SW 1271 (cell line): ENCODE measurements at places on chromosomes 11 and 22.

- no peak for DNase-seq
Measured at GRCh38 chr11:128575961-128576350, 11.4 kb downstream of the ETS1 start.

DNA sequence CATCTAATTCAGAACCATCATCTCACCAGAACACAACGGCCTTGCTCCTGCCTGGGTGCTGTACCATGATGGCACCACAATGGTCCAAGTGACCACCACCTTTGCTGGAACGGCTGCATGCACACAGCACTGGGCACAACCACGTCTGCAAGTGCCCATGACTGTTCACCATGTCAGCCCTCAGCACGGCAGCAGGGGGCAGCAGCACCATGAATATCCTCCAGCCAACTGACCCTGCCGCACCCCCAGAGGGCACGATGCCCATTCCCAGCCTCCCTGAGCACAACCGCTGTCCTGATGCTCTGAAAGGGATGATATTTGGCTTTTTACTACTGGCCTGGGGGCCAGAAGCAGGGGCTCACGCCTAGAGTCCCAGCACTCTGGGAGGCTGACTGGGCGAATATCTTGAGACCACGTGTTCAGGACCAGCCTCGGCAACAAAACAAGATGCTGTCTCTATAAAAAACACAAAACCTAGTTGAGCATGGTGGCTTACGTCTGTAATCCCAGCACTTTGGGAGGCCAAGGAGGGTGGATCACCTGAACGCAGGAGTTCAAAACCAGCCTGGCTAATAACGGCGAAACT, 25.7 kb downstream of the DRD4 start:
- peak; percentile 13 for DNase-seq

DNA sequence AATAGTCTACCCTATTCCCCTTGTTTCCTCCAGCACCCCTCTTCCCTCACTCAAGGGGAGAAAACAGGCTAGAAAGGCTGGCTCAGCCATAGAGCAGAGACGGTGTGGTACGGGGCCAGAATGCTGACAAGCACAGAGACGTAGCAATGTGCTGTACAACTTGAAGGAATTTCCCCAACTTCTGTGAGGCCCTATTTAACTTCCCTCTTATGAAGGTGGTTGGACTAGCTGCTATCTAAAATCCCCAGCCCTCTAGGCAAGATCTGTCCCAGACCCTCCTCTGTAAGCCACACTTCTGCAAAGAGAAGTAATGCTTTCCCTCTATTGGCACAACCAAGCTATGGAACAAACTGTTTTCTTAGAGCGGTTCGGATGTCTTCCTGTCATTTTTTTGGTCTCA, 37.8 kb downstream of the PLEKHA7 start:
- no peak for DNase-seq

DNA sequence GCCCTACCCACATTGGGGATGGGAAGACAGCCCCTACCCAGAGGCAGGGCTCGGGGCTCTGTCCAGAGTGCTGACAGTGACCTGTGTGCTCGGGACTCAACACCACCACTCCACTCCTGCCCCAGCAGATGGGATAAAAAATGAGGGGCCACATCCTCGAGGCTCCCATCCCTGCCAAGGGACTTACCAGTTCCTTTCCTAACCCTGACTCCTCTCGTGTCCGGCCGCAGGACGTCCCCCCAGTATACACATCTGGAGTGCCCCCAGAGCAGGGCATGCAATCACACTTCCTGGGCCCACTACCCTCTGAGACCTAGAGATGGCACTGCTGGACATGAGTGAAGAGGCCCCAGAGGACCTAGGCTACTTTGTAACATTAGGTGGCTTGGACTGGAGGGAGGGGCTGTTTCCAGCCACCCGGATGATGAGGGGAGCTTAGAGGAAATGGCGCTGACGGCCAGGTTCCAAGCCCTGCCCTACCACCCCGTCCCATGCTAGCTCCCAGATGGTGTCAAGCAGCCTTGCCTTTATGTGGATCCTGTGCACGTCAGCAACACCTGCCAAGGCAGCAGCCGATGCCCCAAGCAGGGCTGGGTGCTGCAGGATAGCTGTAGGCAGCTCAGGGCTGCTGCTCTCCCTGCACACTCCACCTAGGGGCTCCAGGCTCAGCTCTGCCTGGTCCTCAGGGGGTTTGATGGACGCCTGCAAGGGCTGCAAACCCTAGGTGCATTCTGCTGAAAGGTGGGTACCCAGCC, 86.6 kb downstream of the DGCR2 start:
- no peak for DNase-seq

GRCh38 chr11:859394-860131, 16.9 kb downstream of the TSPAN4 start:
- no peak for DNase-seq

DNA sequence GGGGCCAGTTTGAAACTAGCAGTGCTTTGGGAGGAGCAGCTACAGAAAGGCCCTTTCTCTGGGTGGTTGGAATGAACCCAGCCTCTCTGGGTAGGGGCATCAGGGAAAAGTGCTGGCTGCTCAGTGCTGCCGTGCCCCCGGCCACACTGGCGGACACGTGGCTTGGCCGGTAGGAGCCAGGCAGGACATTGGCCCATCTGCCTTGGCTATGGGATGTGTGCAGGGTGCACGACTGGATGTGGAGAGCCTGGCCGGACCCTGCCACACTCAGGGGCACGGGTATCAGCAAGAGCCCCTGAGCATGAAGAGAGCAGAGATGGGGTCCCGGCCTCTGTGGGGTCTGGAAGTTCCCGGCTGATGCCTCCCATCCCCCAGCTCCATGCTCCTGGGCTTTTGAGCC, 46.6 kb downstream of the TPCN2 start:
- no peak for DNase-seq

DNA sequence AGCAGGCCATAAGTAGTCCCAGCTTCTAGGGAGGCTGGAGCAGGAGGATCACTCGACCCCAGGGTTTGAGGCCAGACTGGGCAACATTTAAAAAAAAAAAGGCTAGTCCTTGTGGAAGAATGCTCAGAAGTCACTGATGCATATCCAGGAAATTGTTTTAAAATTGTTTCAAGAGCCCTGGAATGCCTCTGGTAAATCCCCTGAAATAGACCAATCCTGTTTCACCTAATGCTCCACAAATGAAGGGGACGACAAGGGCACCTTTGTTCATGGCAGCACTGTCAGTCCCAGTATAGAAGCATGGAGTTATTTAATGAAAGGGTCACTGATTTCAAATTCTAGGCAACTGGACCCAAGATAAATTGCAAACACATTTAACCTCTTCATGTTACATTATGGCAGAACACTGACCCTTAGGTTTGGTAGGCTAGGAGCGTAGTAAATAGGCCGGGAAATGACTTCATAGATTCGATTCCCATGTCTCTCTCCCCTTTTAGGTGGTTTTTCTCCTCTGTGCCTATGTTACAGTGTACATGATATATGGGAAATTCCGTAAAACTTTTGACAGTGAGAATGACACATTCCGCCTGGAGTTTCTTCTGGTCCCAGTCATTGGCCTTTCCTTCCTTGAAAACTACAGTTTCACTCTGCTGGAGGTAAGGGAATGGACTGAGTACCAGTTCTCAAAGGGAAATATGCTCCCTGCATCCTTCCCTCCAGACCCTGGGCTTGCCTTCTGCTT, 11.4 kb downstream of the KDELR3 start:
- DNase-seq: no peak

- no peak for DNase-seq
Measured at GRCh38 chr11:67332081-67332691, 21.2 kb downstream of the POLD4 start.

- DNase-seq: no peak
Measured at GRCh38 chr11:69301081-69301454, 7.1 kb downstream of the MYEOV start.

DNA sequence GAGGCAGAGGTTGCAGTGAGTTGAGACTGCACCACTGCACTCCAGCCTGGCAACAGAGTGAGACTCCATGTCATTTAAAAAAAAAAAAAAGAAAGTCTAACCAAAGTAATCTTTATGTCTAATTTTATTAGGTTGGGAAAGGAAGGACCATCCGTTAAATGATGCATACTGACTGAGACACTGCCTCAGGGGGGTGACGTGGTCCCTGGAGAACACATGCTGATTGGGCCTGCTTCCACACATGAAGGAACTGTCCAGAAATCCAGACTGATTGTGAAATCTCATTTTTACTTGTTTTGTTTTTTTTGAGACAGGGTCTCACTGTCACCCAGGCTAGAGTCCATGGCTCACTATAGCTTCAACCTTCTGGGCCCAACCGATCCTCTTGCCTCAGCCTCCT, 5.5 kb downstream of the SF3A1 start:
- DNase-seq: no peak

DNA sequence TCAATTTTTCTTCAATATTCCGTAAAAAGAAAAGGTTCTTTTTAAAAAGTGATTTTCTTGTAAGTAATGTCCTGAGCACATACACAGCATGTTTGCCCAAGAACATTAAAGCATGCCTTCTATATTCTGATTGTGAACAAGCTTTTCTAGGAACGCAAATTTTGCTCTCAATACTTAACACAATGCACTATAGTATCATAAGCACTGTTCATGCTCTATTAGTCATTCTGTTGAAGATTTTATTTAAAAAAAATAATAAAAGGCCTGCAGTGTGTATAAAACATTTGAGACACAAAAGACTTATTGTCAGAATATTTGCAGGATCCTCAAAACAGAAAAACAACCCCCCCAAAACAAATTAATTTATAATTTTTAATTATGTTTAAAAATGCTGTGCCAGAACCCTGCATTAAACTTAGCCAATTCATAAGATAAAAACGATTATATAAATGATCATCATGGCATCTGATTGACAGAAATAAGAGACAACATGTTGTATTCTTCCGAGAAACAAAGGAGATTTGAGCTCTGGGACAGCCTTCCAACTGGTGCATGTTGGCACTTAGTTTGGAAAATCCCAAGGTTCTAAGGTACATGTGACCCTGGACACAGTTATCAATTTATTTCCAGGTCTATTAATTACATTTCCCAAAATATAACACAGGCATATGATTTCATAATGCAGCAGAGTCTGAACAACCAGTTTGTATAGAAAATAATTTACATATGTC, 13.1 kb downstream of the MTMR2 start:
- DNase-seq: no peak

GRCh38 chr11:134625151-134625550, 213.1 kb upstream of the B3GAT1 start:
- DNase-seq: no peak
